ENCODE measurements at places on chromosomes 13 and 19.
A peak's percentile ranks its signal among the peaks of the same experiment; 100 is the strongest.

DNA sequence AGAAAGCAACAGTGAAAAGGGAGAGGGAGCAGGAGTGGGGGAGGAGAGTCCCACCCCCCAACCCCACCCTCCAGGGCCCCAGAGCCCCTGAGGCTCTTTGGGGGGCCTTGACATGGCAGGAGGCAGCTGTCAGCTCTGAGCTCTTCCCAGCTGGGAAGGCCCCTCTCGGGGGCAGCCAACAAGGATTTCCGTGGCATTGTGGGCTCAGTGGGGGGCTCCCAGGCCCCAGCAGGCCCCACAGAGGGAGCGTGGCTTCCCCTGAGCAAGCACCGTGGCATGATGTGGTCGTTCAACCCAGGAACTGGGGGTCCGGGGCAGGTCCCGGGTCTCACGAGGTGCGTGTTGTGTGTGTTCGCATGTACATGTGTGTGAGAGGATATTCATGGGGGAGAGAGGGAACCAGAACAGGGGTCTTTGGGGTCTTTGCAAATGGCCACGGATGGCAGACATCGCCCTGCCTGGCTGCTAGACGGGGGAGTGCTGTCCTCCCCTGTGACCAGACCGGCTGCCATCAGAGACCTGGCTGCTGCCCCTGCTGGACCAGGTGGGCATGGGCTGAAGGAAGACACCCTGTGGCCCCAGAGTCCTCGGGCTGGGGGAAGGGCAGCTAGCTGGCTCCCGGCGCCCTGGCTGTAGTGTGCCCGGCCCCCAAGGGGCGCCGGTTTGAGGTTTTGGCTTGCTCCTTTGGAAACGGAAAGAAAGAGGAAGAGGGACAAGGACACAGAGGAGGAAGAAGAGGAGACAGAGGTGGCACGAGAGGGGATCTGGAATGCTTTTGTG, 3.7 kb upstream of the AKAP8L start:
- no peak for DNase-seq

- no peak for DNase-seq
Measured at GRCh38 chr13:31967155-31967554, 64.4 kb upstream of the FRY start.

DNA sequence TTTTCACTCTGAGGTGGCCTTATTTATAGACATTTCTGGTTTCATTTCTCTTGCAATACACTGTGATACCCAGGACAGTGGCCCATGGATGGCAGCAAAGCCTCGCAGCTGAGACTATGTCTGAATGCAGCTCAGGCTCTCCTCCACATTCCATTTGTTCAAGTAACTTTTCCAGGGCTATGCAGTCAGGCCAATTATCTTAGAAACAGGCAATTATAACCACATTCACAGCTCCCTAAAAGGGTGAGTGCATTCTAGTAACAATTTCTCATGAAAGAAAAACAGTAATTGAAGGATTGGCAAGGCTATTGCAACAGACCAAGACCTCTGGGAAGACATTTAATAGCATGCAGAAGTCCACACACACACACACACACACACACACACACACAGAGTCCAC, 264.0 kb downstream of the TBC1D4 start:
- DNase-seq: no peak

- DNase-seq: no peak
Measured at GRCh38 chr19:46759817-46760333, 13.6 kb upstream of the STRN4 start.

- DNase-seq: no peak
Measured at GRCh38 chr13:111181977-111182376, 66.9 kb downstream of the ARHGEF7 start.

DNA sequence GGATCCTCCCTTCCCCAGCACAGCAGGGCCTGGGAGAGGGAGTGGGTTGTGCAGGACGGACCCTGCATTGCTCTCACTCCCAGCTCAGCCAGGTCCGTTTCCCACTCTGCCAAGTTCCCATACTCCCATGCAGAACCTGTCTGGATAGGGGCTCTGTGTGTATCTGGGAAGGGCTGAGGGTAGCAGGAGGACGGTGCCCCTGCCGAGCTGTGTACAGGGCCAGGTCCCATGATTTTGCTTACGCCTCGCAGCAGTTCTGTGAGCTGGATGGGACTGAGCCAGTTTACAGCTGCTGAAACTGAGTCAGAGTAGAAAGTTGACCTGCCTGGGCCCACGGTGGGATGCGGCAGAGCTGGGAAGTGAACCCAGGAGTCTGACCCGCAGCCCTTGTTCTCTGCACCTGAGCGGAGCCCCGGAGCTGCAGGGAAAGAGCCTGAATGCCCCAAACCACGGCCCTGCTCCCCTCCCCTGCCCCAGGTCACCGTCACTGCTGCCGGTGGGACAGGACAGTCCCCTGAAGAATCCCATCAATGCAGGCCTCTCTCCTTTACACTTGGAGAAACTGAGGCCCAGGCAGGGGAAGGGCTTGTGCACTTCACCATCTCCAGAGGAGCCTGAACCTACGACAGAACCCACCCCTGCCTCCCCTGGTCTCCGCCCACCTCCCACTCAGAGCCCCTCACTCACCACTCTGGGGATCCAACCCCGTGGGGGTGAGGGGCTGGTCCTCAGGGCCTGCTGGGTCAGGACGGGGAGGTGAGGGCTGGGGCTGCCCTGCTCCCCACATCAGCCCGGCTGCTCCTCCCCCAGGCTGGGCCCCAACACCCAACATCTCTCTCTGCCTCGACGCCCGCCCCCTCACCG, 3.5 kb downstream of the LILRB5 start:
- no peak for DNase-seq

DNA sequence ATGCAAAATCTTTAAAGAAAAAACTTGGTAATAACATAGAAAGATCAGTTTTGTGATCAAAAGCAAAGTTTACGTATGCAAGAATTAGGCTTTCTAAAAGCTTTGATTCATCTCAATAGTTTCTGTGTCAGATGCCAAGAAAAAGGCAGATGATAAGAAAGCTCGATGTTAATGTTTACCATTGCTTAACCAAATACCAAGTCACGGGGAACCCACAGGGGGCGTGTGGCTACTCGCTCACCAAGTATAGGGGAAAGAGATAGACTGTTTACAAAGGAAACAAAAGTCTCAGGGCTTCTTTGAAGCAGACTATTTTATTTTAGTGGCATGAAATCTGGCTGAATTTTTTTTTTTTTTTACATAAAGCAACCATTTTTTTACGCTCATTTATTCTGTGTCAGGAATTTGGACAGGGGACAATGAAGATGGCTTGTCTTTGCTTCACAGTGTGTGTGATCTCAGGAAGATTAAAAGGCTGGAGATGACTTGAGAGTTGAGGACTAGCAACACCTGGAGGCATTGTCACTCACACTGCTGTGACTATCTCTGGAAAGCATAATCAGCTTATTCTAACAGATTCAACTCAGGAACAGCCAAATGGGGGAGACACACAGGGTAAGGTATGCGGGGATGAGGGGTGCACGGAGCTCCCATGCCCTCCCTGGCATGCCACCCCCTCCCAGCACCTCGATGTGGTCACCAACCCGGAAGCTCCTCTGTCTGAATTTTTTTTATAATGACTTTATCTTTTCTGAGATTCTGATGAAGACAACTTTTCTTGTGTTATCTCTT, 24.9 kb downstream of the RCBTB1 start:
- DNase-seq: no peak

- DNase-seq: no peak
Measured at GRCh38 chr19:1041835-1042685, 2.2 kb downstream of the ABCA7 start.

- no peak for DNase-seq
Measured at GRCh38 chr19:5250127-5250659, 90.4 kb downstream of the PTPRS start.

DNA sequence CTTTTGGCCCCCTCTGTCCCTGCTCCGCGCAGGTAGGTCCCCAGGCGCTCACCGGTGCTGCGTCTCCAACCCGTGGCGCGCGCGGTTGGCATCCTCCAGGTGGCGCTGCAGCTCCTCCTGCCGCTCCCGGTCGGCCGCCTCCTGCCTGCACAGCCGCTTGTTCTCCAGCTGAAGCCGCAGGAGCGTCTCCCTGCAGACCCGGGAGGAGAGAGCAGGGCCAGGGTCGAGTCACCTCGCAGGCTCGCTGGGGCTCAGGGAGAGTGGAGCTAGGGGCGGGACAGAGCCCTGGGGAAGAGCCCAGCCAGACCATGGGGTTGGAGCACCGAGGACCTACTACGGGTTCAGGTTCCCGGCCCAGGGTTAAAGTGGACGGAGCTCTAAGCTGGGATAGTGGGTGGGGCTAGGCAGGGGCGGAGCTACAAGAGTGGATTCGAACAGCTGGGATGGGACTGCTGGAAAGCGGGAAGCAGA, 9.3 kb downstream of the HOOK2 start:
- DNase-seq: peak; percentile 70

- DNase-seq: no peak
Measured at GRCh38 chr19:16263141-16263761, 61.4 kb upstream of the KLF2 start.

DNA sequence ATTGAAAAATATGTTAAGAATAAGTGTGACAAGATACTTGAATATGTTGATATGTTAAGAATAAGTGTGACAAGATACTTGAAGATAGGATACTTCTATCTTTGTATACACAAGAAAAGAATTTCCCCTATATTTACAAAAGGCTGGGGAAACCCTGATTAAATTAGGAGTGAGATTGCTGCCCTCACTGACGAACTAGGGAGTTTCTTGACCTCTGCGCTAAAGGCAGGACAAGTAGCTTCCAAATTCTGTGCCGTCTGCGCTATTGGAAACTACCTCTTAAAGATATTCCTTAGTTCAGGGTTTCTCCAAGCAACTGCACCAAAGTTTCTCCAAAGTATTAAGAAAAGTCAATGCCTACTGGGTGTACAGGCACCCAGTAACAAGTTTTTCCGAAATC, 730 bp downstream of the ZNF260 start:
- DNase-seq: no peak

- no peak for DNase-seq
Measured at GRCh38 chr19:3365093-3365835, 1.1 kb upstream of the NFIC start.

DNA sequence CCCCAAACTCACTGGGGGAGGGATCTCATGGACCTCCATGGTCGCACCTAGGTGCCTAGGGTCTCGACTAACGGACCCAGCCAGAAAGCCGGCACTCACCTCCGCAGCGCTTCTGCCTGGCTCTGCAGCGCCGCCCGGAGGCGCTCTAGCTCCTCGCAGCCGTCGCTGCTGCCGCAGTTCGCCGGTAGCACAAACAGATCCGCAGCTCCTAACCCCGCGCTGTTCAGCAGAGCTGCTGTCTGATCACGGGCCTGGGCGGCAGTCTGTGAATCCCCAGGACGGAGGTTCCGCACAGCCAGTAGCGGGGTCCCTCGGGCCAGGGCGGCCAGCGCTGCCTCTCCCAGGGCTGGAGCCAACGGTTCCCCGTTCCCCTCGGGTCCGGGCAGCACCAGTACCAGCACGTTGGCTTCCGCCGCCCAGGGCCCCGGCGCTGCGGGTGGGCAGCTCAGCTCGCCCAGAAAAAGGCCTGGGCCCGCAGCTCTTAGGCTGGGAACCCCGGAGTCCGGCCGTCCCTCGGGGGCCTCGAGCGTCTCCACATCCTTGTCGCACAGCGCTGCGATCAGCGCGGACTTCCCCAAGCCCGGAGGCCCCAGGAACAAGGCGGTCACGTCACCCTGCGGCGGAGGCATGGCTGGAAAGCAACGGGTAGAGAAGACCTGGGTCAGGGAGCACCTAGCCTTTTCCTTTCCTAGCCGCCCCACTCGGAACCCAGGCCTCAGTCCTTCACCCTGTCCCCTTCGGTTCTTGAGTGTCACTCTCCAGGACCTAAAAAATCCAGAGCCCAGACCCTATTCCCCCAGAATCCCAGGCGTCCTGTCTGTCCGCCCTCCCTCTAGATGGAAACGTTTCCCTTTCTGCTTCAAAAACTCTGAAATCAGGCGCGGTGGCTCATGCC, 977 bp downstream of the IRGQ start:
- peak; percentile 54 for DNase-seq

DNA sequence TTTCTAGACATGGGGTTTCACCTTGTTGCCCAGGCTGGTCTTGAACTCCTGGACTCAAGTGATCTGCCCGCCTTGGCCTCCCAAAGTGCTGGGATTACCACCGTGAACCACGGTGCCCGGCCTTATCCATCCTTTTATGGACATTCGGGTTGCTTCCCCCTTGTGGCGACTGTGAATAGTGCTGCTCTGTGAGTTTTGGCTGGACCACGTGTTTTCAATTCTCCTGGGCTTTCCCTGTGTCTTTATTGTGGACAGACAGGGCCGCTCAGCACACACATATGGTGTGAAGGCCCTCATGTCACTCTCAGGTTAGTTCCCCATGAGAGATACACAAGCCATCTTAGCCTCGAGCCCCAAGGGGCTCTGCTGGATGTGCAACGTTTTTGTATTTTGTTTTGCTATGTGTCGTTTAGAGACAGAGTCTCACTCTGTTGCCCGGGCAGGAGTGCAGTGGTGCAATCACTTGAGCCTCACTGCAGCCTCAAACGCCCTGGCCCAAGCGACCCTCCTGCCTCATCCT, 40.5 kb downstream of the MAU2 start:
- peak; percentile 39 for DNase-seq

- DNase-seq: no peak
Measured at GRCh38 chr19:49786376-49786820, 19.6 kb downstream of the AP2A1 start.

GRCh38 chr13:44905556-44905955, 83.7 kb downstream of the NUFIP1 start:
- DNase-seq: no peak

DNA sequence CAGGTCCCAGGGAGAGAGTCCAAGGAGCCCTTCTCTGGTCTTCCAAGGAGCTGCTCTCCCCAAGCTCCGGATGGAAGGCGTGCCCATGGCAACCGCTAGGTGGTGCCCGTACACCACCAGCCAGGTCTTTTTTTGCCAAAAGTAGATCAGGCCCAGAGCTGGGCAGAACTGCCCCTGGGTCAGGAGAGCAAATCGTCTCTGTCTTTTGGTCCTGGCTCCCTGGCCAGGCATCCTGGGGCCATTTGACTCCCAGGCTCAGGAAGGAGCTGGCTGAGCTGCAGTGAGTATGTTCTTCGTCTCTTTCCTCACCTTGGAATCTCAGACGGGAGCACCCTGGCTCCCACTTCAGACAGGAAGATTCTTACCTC, 24.6 kb upstream of the BCL3 start:
- DNase-seq: peak; percentile 63

DNA sequence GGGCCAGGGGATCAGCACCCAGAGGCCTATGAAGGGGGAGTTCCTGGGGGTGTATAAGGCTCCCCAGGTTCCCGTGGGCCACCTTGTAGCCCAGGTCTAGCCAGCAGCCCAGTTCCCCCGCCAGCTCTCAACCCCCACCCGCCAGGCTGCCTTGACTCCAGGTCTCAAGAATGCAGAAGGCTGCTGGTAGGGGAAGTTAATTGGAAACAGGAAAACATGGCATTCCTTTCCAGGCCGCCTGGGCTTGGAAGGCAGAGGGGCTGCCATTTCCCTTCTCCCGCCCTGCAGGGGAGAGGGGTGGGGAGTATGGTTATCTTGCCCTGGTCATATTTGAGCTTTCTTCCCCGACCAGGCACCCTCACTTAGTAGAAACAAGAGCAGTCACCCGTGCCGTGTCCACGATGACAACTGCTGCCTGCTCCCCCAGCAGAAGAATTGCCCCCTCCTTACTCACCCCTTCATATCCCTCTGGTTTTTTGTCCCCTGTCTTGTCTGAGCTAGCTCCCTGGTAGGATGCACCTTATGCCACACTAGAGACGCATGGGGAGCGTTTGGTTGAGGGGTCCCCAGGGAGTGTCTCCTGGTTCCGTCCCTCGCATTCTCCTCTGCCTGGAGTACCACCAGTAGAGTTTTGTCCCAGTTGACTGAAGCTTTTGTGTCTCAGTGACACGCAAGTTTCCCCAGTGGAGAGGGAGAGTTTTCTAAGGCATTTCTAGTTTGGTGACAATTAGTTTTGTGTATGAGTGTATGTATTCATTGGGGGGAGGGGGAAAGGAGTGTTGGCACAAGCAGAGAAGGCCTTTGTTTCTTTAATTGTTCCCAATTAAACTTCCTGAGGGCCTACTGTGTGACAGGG, 4.5 kb downstream of the BICRA start:
- no peak for DNase-seq

GRCh38 chr13:52617070-52618060, 24.9 kb upstream of the HNRNPA1L2 start:
- peak; percentile 75 for DNase-seq

All from activated T-helper 1 cell treated with Interleukin-2 at 50 U/mL for 16 hours (primary cell).